ENCODE measurements at places on chromosomes 5 and 9.

- no peak for DNase-seq
Measured at GRCh38 chr9:27453860-27454553, 70.1 kb upstream of the IFNK start.

DNA sequence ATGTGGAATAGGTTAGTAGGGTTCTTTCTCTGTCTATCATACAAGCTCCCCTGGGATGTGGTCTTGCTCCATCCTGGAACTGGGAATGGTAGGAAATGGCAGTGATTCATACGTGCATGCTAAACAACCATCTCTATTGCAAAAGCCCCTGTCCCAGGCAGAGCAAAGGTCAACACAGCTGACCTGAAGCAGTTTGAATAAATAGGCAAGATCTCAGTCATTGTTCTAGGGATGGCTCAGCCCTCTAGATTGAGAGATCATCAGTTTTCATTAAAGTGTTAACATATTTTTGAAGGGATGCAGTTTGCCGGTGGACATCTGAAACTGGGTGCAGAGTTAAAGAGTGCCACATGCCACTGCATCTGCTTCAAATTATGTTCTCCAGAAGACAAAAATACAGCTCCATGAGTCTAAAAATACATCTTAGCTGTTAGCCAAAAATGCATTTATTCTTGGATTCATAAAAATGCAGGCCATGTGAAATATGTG is 224.1 kb downstream of the ESM1 start:
- no peak for DNase-seq

DNA sequence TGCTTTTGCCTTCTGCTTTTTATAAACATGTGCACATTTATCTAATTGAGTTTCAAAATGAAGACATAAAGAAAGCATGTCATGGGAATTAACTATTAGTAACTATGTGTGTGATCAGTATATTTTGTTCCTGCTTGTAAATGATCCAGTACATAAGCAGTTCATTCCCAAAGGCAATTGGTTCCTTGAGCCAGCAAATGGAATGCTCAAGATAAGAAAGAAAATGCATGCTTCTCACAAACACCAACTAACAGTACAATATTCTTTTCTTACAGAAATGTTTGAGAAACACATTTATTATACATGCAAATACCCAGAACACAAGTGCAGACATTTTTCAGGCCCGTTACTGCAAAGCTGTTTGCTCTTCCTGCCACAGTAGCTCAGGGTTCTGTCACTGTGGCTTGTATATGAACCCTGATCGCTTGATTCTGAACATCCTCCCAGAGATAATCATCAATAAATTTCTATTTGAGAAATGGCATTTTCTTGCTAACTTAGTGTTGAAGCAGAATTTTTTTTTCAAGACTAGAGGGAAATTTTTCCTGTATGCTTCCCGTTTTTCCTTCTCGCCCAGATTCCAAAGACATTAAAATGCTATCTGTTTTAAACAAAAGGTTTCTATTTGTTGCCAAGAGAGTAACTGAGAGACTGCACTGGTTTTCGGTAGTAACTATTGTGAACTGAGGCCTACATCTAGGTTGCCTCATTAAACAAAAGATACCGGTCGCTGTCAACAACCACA is 1.9 kb downstream of the GNAQ start:
- DNase-seq = no peak

GRCh38 chr5:178365501-178366440 is 133.2 kb upstream of the PHYKPL start:
- no peak for DNase-seq

DNA sequence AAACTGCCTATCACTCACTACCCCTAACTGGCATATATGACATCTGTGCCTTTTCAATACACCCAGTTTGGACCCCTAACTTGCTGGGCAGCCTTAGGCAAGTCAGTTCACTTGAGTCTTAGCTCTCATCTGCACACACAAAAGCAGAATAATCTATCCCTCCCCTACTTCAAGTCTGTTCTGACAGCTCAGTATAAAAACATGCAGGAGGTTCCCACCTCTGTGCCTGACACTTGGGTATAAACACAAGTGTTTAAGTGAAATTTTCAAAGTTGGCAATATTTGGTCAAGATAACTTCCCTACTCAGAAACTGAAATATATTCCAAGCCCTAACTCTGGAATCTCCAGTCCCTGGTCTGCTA is 12.6 kb downstream of the HNRNPH1 start:
- no peak for DNase-seq

DNA sequence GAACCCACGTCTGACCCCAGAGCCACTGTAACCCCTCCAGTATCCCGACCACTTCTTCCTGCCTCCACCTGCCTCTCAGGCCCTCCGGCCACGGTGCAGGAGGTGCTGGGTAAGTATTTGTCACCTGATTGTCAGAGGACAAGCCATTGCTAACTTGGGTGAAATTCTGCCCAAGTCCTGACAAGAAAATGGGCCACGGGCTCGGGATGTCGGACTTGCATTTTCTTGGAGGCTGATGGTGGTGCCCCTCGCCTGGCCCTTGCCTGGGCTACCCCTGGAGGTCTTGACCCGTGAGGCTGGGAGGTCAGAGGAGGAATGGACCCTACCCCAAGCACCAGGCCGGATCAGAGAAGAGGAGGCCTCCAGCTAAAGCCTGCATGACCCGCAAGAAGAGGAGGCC is 149.7 kb upstream of the COL5A1 start:
- DNase-seq = no peak

- no peak for DNase-seq
Measured at GRCh38 chr5:109865637-109866036, 175.9 kb downstream of the MAN2A1 start.

DNA sequence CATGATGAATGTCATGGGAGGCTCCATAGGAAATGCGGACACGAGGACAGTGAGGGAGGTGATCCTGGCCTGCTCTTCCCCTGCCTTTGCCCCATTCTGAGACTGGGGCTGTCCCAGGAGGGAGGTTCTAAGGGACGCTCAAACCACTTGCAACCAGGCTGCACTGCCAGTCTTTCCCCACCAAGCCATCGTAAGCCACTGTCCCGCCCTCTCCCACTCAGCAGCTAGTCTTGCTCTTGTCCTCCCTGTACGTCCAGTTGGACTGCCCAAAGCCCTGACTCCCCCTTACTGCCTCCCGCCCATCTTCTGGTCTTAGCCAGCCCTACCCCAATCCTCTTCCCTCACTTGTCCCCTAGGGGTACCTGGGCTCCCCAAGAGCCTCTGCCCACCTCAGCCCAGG is 115.7 kb downstream of the FSTL4 start:
- DNase-seq = no peak
